Hematopoietic multipotent progenitor cell treated with erythropoietin and hydrocortisone succinate and interleukin-3 and kit ligand, for 17 days (in vitro differentiated cells): ENCODE measurements at places on chromosomes 3 and 15.

GRCh38 chr3:34198309-34198708, 399.9 kb downstream of the PDCD6IP start:
- DNase-seq, result no peak

DNA sequence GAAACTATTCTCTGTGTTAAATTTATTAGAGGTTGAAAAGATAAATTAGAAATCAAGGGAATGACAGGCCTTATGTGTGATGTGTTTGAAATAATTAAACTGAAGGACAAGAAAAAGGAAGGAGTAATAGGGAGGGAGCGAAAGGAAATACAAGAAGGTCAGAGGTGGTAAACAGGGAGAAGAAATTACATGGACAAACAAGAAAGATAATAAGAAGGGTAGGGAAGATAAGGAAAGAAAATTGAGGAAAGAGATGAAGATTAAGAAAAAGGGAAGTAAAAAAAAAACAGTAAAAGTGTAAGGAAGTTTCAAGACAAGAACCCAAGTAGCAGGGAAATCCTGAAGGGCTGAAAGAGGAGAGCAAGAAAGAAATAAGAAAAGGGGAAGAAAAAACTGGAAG, 26.2 kb upstream of the ANXA2 start:
- DNase-seq, result no peak

GRCh38 chr15:60476713-60477112, 2.2 kb downstream of the ICE2 start:
- no peak for DNase-seq

- DNase-seq, result no peak
Measured at GRCh38 chr3:170302008-170302407, 55.5 kb upstream of the SKIL start.

GRCh38 chr15:26103002-26103404, 239.9 kb upstream of the ATP10A start:
- no peak for DNase-seq

DNA sequence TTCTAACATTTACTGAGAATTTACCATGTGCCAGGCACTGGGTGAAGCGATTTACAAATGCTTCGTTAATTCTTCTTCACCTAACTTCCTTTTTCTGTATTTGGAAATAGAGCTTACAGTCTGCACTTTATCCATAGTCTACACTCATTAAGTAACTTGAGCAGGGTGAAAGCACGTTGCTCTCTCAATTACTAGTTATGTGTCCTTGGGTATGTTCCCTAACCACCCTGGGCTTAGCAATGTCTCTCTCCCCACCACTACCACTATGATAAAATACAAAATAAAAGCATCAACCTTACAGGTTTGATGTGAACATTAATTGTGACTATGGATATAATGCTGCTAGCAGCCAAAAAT, 172.9 kb upstream of the SLC2A2 start:
- DNase-seq, result no peak

- peak; percentile 83 for DNase-seq
Measured at GRCh38 chr3:120348991-120349854, at the start of gene LRRC58. TSS of gene LRRC58 (minus strand) at chr3:120349354. CDS start at chr3:120349243, 111 bp downstream.

GRCh38 chr3:25033407-25034029, 394.5 kb upstream of the RARB start:
- DNase-seq, result peak; percentile 26

GRCh38 chr3:66200147-66200546, 20.7 kb upstream of the SLC25A26 start:
- DNase-seq, result no peak
